ENCODE measurements at places on chromosomes 1 and 21. TPM values are rescaled to one million over a fixed set of nuclear protein-coding genes. Genes with fewer than 3 reads are reported as not detected.
A peak's percentile ranks its signal among the peaks of the same experiment; 100 is the strongest.

DNA sequence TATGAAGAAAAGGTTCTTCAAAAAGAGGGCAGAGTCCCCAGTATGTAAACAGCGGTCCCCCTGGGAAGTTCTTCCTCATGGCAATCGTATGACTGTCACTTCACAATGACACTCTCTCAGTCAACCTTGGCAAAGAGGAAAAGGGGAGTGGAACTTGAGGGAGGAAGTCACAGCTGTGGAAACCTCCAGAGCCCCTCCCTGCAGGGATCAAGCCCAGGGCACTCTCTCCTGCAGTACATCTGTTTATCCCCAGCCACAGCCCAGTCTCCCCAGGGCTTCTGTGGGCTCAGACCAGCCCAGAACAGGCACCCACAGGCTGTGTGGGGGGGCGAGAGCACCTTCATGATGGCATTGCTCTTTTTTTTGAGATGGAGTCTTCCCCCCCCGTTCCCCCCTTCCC lies 2.0 kb downstream of the ATP13A2 start:
- no peak for DNase-seq
- H3K27me3 ChIP-seq = no peaks in the 10 kb centered on the region
- peaks cover 6% of the 10 kb centered on the region for H3K36me3 ChIP-seq
- H3K4me1 ChIP-seq = peaks cover 10% of the 10 kb centered on the region
- no peak overlapping the region for H3K4me3 ChIP-seq

The RAB42 gene
- total RNA-seq = 1.4 TPM

The KAZN gene
- total RNA-seq = 14.8 TPM

The BEND5 gene
- total RNA-seq = 15.7 TPM

- no peaks in the 10 kb centered on the region for H3K36me3 ChIP-seq
- no peaks in the 10 kb centered on the region for H3K27me3 ChIP-seq
- DNase-seq = peak; percentile 52
- peak overlapping the region; percentile 44 for H3K27ac ChIP-seq
- H3K4me1 ChIP-seq = peaks cover 40% of the 10 kb centered on the region
These were observed 280.5 kb upstream of the VAMP3 start for GRCh38 chr1:7490576-7490975.

The KCNH1 gene
- 1.3 TPM for total RNA-seq

All from thyroid gland (tissue), 4 donors.